Activated naive CD8-positive, alpha-beta T cell treated with anti-CD3 and anti-CD28 coated beads for 36 hours (primary cell): ENCODE measurements at places on chromosomes 12 and 14. TPM values are rescaled to one million over a fixed set of nuclear protein-coding genes. Genes with fewer than 3 reads are reported as not detected.

PMCH gene
- total RNA-seq: not detected

MYRFL gene
- not detected for total RNA-seq

CLEC2D gene
- 290 TPM for total RNA-seq

SLC16A7 gene
- 22.7 TPM for total RNA-seq

MRPS35 gene
- 69.5 TPM for total RNA-seq

SLC39A2 gene
- 0.36 TPM for total RNA-seq

TAS2R31 gene
- 0.86 TPM for total RNA-seq

OXA1L gene
- total RNA-seq: 140 TPM

GRCh38 chr14:52397844-52398243, 83.7 kb downstream of the PTGER2 start:
- H3K4me3 ChIP-seq: no peak overlapping the region
- H3K27ac ChIP-seq: no peak overlapping the region
- peaks cover 37% of the 10 kb centered on the region for H3K4me1 ChIP-seq
- DNase-seq: no peak

DNA sequence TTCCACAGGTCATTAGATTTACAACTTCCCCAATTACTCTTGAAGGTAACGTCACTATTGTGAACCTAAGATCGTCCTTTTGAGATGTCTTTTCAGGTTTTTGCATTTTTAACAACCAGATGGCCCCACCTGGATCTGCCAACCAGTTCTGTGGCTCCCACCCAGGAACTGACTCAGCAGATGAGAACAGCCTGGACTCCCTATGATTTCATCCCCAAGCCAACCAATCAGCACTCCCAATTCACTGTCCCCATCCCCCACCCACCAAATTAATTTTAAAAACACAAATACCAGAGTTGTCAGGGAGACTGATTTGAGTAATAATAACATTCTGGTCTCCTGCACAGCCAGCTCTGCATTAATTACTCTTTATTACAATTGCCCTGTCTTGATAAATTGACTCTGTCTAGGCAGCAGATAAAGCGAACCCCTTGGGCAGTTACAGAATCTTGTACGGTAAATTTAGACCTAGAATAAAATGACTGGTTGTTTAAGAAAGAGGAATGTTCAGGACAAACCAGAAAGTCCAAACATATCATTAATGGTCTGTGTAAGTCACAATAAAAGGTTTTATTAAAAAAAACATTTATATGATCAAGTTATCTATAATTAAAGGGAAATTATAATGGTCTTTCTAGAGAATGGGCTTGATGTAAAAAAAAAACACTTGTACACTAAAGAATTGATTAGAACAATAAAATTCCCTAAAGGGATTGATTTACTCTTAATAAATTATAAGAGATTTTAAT, 55.8 kb downstream of the COX16 start:
- no peaks in the 10 kb centered on the region for H3K4me1 ChIP-seq
- no peak for DNase-seq
- H3K4me3 ChIP-seq: no peak overlapping the region
- H3K27me3 ChIP-seq: no peaks in the 10 kb centered on the region
- H3K27ac ChIP-seq: no peak overlapping the region

GRCh38 chr14:89549381-89550125, 132.5 kb upstream of the FOXN3 start:
- no peak overlapping the region for H3K4me3 ChIP-seq
- H3K27me3 ChIP-seq: no peaks in the 10 kb centered on the region
- peaks cover 50% of the 10 kb centered on the region for H3K4me1 ChIP-seq
- DNase-seq: no peak

DNA sequence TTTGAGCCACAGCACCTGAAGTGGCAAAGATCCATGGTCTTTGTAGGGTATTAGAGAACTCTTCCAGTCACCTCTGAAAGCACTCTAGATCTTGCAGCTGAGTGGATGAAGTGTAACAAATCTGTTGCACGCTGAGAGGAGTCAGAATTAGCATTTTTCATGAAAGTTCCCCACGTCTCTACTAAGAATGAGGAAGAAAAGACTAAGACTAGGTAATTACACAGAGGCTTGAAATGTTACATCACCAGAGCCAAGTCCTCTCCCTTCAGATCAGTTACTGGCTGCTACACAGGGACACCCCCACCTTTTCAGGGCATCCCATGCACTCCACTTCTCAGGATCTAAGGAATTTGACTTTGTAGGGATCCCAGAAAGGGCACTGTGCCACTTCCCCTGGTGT, 98.6 kb upstream of the FKBP4 start:
- H3K36me3 ChIP-seq: no peaks in the 10 kb centered on the region
- H3K4me1 ChIP-seq: peaks cover 18% of the 10 kb centered on the region
- no peak for DNase-seq
- no peak overlapping the region for H3K27ac ChIP-seq
- H3K27me3 ChIP-seq: peaks cover 7% of the 10 kb centered on the region
- H3K4me3 ChIP-seq: no peak overlapping the region

DNA sequence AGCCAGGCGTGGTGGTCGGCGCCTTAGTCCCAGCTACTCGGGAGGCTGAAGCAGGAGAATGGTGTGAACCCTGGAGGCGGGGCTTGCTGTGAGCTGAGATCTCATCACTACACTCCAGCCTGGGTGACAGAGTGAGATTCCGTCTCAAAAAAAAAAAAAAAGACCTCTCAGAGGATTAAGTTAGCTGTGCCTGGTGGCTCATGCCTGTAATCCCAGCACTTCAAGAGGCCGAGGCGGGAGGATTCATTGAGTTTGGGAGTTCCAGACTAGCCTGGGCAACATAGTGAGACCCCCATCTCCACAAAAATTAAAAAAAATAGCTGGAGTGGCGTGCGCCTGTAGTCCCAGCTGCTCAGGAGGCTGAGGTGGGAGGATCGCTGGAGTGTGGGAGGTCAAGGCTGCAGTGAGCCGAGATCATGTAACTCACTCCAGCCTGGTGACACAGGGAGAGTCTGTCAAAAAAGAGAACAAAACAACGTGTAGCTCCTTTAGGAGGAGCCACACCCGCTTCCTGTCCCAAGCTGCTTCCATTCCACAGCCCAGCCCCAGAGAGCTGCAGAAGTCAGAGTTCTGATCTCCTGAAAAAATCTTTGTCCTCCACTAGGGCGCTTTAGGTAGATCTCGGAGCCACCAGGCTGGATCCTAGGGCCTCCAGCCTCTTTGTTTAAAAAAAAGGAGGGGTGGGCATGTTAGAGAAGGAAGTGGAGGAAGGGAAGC, 11.5 kb upstream of the ULK1 start:
- H3K27me3 ChIP-seq: no peaks in the 10 kb centered on the region
- DNase-seq: no peak
- H3K4me1 ChIP-seq: no peaks in the 10 kb centered on the region
- H3K4me3 ChIP-seq: no peak overlapping the region

DNA sequence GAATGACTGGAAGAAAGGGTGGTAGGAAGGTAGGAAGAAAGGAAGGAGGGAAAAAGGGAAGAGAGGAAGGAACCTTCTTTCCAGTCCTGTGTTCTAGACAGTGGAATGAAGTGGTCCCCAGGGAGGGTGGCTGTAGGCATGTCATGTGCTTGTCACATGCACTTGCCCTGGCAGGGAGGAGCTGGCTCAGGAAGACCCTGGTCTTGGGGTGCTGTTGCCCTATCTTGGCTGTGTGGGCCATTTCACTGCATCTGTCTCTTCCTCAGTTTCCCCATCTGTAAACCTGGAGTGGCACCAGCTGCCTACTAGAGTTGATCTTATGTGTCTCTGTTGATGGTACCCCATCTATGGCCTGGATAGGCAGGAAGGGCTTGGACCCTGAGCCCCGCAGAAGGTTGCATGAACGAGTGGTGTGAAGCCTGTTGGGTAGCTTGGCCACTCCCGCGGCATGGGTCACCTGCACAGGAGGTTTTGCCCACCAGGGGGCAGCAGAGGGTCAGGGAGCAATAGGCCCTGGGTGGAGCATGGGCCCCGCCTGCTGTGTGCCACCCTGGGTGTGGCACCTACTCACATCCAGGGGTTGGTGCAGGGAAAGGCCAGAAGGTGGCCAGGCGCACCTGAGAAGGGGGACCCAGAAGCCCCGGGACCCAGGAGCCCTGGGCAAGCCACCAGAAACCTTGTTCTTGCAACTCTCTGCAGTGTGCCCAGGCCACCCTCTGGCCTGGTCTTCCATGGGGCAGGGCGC, 25.1 kb downstream of the MEG3 start:
- DNase-seq: peak; percentile 75
- no peaks in the 10 kb centered on the region for H3K27me3 ChIP-seq
- H3K27ac ChIP-seq: no peak overlapping the region
- no peaks in the 10 kb centered on the region for H3K36me3 ChIP-seq

DNA sequence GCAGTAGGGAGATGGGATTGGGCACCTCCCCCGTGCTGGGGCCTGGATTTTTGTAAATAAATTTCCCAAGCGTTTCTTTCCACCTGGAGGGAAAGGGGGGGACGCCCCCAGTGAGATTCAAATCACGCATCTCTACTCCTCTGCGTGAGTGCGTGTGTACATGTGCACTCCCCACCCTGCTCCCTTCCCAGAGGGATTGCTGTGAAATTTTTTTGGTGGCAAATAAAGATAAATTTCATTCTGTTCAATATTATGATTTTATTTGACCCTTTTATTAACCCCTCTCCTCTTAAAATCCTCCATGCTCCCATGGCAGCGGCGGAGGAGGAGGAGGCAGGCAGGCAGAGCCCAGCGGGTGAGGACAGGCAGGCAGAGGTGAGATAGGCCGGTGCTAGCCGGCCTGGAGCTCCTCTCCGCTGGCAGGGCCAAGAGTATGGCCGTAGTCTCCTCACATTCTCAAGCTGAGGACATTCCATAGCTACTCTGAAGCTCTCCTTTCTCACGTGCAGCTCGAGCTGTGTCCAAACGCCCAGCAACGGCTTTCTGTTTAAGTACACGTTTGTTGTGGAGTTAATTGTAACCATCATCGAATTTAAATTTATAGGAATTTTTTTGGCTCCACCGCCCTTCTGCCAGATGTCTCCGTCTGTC, 1.5 kb upstream of the HOTAIR start:
- peaks cover 97% of the 10 kb centered on the region for H3K27me3 ChIP-seq
- no peak overlapping the region for H3K27ac ChIP-seq
- H3K4me3 ChIP-seq: no peak overlapping the region

DNA sequence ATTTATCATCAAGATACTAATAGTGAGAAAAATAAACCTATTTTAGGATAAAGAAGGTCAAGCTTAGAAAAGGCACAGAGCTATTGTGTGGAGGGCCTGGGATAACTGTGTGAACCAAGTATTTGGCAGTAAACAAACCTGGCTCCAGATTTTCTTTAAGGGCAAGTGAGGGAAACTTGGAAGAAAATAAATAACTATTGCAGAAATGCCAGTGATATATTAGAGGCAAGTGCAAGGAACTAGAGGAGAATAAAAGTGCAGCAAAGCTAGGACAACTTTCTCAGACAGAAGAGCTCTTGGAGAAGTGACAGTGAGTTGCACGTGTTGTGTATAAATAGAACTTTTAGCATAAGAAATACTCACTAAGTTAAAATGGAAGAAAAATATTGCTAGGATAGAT, 83.7 kb downstream of the PRKD1 start:
- H3K27ac ChIP-seq: no peak overlapping the region
- no peak overlapping the region for H3K4me3 ChIP-seq
- no peaks in the 10 kb centered on the region for H3K4me1 ChIP-seq
- DNase-seq: no peak

- H3K36me3 ChIP-seq: no peaks in the 10 kb centered on the region
- H3K27ac ChIP-seq: no peak overlapping the region
Measured at GRCh38 chr12:102851246-102851645, 65.8 kb downstream of the PAH start.

DNA sequence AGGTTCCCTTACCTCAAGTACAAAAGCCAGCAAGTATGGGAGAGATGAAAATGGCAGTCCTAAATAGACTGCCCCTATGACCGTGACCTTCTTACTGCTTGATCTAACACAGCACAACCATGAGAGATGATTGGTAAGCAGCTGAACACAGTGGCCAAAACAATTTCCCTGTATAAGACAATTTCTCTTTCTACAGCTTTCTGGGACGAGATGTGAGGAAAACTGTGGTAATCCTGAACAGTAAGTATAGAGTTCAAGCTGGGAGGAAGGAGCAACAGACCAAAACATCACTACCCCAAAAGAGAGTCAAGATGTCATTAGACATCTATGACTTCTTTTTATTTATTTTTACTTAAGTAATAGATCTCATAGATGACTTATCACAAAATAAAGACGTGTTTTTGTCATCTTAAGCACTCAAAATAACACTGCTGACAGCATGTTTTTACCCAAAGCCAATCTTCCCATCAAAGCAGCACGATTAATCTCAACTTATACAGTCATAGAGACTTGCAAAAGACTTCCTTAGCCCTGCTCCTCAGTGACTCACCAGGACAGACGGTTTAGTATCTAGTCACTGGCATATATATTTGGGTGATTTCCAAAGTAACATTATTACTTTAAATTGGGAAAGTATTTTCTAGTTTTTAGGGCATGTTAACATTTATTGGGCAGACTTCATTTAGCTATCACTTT, 3.7 kb downstream of the TMEM52B start:
- H3K4me1 ChIP-seq: peaks cover 4% of the 10 kb centered on the region
- peaks cover 42% of the 10 kb centered on the region for H3K27me3 ChIP-seq
- no peak overlapping the region for H3K27ac ChIP-seq
- no peak overlapping the region for H3K4me3 ChIP-seq
- H3K36me3 ChIP-seq: no peaks in the 10 kb centered on the region

- peaks cover 9% of the 10 kb centered on the region for H3K27me3 ChIP-seq
- no peaks in the 10 kb centered on the region for H3K36me3 ChIP-seq
- H3K4me3 ChIP-seq: no peak overlapping the region
- peaks cover 16% of the 10 kb centered on the region for H3K4me1 ChIP-seq
Measured at GRCh38 chr12:80178846-80179245, 79.5 kb downstream of the OTOGL start.

DNA sequence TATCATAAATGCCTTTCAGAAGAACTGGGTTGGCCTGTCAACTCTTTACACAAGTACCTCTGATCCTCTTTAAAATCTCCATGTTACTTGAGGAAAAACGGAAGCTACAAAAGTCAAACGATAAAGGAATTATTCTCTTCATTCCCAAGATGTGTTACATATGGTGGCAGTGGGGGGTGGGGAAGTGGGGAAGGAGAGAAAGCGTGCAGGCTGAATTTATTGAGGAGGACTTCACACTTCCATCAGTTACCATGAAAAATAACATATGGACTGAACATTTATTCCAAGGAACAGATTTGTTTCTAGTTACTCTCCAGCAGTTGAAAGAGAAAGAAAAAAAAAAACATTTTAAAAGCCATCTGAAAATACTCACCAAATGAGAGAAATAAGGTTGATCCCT, 474.4 kb upstream of the DCN start:
- no peaks in the 10 kb centered on the region for H3K27me3 ChIP-seq
- no peaks in the 10 kb centered on the region for H3K36me3 ChIP-seq
- no peak for DNase-seq
- no peak overlapping the region for H3K4me3 ChIP-seq
- H3K27ac ChIP-seq: no peak overlapping the region

GRCh38 chr14:96978525-96979272, 181.5 kb downstream of the VRK1 start:
- no peak overlapping the region for H3K4me3 ChIP-seq
- H3K36me3 ChIP-seq: peaks cover 12% of the 10 kb centered on the region
- H3K27ac ChIP-seq: no peak overlapping the region
- no peak for DNase-seq

DNA sequence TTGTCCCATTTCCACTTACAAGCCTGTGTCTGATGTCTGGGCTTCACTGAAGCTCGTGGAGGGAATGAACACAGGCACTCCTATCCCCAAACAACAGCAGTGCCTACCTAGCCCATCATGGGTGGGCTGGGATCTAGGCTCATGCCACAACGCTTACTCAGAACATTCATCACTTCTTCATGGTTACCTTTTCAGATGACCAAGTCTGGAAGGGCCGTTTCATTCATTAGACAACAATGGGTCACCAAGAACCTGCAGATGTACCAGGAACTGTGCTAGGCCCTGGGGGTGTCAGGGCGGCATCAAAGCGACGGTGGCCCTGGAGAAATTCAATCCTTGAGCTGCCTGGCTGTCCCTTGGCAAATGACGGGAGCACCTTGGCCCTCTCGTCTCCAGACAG, 64.9 kb upstream of the FZD10 start:
- no peak for DNase-seq
- no peaks in the 10 kb centered on the region for H3K4me1 ChIP-seq
- peaks cover 1% of the 10 kb centered on the region for H3K27me3 ChIP-seq
- no peaks in the 10 kb centered on the region for H3K36me3 ChIP-seq
